ENCODE measurements at places on chromosomes 6 and 20. TPM values are rescaled to one million over a fixed set of nuclear protein-coding genes. Genes with fewer than 3 reads are reported as not detected.

BPIFB3 gene
- total RNA-seq = not detected

NOX3 gene
- total RNA-seq = not detected

FOXS1 gene
- 5.9 TPM for total RNA-seq

SLC35D3 gene
- total RNA-seq = not detected

CALHM4 gene
- not detected for total RNA-seq
